ENCODE measurements at places on chromosomes 16 and 17. TPM values are rescaled to one million over a fixed set of nuclear protein-coding genes. Genes with fewer than 3 reads are reported as not detected.

The SLC2A4 gene
- 0.68 TPM for total RNA-seq

The MAP3K14 gene
- total RNA-seq: 6.3 TPM

The MYH1 gene
- total RNA-seq: not detected

The TANC2 gene
- 28.2 TPM for total RNA-seq

All from esophagus mucosa (tissue), 1 donor.